ENCODE measurements at places on chromosomes 11 and 22. TPM values are rescaled to one million over a fixed set of nuclear protein-coding genes. Genes with fewer than 3 reads are reported as not detected.

GRCh38 chr11:117591316-117592039, 205.5 kb downstream of the DSCAML1 start:
- DNase-seq, result no peak

DNA sequence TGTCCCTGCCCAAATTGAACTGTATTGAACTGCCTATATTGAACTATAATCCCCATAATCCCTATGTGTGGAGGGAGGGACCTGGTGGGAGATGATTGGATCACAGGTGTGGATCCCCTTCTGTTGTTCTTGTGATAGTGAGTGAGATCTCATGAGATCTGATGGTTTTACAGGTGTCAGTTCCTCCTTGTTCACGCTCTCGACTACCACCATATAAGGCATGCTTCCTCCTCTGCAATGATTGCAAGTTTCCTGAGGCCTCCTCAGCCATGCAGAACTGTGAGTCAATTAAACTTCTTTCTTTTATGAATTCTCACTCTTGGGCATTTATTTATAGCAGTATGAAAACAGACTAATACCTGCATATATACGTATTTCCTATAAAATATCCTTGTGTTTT, 206.5 kb upstream of the PDGFD start:
- no peak for DNase-seq

- no peak for DNase-seq
Measured at GRCh38 chr11:115607621-115608221, 103.5 kb upstream of the CADM1 start.

DNA sequence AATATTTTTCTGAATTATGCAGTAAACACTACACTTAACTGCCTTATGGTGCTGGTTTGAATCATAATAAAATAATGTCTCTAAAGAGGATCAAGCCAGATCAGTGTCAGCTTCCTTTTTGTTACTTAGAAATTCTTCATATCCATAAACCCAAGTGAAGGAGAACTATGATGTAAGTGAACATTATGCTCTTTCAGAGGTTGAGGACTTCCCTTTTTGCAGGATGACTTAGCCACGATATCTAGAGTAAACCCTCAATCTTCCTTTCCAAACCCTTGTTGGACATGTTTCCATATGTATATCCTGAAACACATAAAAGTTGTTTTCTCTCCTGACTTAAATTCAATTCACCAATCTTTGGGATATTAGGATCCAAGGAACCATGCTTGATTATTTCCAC, 19.1 kb downstream of the OR8D1 start:
- DNase-seq, result no peak

The NXPE2 gene
- 0.05 TPM for total RNA-seq

Measured in liver (tissue), 10 donors.